Mucosa of descending colon (tissue), 3 donors: ENCODE measurements at places on chromosomes 2 and 18. TPM values are rescaled to one million over a fixed set of nuclear protein-coding genes. Genes with fewer than 3 reads are reported as not detected.

Gene NEURL3
- total RNA-seq, result 2.3 TPM

Gene DHX57
- 17.3 TPM for total RNA-seq

Gene CCDC102B
- total RNA-seq, result 4.5 TPM

Gene RAPH1
- 48.4 TPM for total RNA-seq

Gene RSAD2
- 8.9 TPM for total RNA-seq

Gene CRACDL
- total RNA-seq, result 17.8 TPM

Gene MARCO
- total RNA-seq, result 0.69 TPM

Gene CAPN10
- total RNA-seq, result 55.5 TPM

Gene WDPCP
- total RNA-seq, result 5.3 TPM

Gene NT5C1B
- total RNA-seq, result not detected

DNA sequence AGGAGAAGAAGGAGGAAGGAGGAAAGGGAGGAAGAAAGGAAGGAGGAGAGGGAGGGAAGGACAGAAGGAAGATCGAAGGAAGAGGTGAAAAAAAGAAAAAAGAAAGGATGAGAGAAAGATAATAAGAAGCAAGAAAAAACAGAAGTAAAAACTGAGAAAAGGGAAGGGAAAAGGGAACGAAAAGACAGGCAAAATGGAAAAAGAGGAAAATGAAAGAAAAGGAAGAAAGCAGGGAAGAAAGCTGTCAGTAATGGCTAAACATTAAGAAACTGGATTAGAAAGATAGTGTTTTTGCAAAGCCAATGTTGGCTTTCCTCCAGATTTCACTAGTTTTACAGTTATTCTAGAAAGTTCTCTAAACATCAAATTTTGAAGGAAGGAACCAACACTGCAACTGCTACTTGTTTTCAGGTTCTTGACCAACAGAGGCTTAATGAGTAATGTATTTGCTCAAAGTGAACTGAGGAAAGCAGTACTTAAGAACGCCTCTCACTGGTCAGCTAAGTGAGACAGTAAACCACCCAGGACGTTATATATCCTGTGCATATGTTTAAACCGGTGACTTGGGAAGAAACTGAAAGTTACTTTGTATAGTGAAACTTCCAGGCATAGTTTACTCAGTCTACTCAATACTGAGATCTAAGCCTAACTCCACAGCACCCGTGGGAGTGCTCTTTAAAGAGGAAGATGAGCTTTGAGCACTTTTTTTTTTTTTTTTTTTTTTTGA is 286.2 kb upstream of the TRIB2 start:
- DNase-seq, result no peak

DNA sequence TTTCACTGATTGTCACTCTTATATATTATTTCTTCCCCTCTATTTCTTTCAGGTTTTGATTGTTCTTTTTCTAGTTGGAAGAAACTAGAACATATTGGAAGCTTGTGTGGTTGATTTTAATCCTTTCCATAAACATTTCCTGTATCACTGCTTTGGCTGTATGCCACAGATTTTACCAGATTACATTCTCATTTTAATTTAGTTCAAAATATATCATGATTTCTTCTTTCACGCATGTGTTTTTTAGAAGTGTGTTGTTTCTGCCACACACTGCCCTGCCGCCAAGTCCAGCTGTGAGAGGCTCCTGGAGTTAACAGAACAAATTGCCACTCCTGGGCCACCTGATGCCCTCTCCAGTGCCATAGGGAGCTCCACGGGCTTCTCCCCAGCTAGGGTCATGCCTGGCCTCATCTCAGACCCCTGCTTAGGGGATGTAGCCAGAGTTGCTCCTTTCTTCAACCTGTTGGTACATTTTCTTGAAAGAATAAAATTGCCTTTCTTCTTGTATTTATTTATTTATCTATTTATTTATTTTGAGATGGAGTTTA is 206.2 kb upstream of the COPS8 start:
- no peak for DNase-seq

- DNase-seq, result no peak
These were observed 134.0 kb downstream of the CTIF start for GRCh38 chr18:48672671-48673340.

- DNase-seq, result no peak
These were observed 22.9 kb downstream of the CCT7 start for GRCh38 chr2:73257021-73257420.

DNA sequence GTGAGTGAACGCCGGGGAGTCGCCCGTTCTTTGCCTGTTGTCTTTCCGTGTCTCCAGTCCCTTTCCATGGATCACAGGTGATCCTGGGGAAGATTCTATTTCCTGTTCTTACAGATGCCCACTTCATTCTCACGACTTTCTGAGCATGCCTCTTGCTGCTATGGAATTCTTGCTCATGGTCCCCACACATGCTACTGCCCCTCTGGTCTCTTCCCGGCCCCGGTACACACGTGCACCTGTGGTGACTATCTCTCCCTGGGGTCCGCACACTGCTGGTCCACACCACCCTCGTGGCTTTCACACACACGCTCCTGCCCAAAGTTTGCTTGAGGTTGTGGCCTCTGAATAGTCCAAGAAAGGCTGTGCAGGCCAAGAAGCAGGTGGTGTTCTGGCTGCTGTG is 67.9 kb upstream of the ALKAL2 start:
- DNase-seq, result no peak

- no peak for DNase-seq
These were observed 254.4 kb downstream of the NBAS start for GRCh38 chr2:15306706-15307105.

DNA sequence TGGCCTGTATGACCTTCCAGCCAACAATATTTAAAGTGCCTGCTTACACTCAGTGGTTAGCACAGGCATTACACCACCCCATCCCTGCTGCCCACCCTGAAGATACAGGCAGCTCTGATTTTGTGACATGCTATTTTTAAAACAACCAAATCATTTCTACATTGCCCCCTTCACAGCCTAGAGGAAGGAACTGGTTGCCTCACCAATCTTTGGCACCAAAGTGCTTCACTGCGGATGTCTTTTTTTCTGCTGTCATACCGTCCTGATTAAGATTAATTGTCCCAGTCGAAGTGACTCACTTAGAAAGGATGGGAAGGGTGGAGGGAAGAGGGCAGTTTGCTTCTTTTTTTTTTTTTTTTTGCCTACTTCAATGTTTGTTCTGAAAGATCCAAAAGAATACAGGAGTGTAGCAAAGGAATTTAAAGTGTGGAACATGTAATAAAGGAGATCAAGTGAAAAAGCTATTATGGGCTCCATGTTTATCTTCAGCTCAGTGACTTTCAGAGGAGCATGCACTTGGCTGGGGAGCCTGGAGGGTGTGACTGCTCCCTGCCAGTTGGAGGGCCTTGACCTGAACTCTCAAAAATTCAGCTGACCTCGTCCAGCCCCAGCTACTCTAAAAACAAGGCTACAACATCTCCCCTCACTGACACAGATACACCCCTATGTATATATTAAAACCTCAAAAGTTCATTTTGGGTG is 501.1 kb upstream of the TNP1 start:
- no peak for DNase-seq

- no peak for DNase-seq
These were observed 101.7 kb downstream of the ZFP36L2 start for GRCh38 chr2:43124687-43125057.

- DNase-seq, result no peak
These were observed 573.0 kb downstream of the GALR1 start for GRCh38 chr18:77822632-77823031.

GRCh38 chr2:56239437-56239836 is 55.6 kb downstream of the CCDC85A start:
- DNase-seq, result peak; percentile 28
